Activated CD4-positive, CD25-positive, alpha-beta regulatory T cell (primary cell): ENCODE measurements at places on chromosomes 2 and 18.

DNA sequence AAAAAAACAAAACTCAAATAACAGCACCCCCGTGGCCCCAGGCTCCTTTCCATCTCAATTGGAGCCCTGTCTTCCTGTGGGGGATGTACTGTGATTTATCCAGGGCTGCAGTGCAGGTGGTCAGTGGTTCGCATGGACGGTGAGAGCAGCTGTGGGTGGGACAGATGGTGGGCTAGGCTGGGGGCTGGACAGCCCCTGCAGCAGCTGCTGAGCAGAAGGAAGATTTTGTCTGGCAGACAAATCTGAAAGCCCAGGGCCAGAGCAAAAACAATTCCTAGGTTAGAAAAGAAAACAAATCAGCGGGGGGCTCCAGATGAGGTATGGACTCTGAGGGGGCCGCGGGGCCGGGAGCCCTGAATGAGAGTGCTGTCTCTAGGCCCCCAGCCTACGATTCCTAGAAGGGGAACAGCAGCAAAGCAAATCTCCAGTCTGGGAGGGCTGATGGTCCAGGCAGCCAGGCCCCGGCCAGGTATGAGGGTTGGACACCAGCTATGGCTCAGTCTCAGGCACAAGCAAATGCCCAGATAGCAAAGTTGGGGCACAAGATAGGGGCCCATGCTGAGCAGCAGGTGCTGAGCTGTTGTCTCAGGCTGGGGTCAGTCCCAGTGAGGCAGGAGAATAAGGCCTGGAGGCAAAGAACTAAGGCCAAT is 45.4 kb downstream of the SOWAHC start:
- DNase-seq = no peak

DNA sequence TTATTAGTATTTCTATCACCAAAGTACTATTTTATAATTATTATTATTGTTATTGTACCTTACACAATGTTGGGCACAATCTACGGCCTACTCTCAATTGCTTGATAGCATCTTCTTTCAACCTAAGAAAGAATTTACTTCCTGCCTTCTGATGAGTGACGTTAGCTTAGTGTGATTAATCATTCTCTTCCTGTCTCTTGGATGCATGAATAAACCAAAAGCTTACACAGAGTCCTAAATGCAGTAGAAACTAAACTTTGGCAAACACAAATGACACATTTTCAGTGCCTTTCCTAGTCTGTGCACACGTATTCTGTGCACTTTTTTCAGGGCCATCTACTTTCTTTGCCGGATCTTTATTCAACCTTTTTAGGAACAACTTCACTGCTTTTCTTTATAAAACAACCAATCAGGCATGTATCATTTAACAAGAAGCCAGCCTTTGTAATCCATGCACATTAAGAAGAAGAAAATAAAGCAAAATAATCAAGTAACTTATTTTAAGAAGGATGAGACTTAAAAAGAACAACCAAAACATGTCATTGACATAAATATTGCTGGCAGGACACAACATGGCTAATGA is 19.1 kb downstream of the TRAK2 start:
- no peak for DNase-seq

GRCh38 chr18:37107748-37108522 is 279.0 kb downstream of the KIAA1328 start:
- DNase-seq = no peak

DNA sequence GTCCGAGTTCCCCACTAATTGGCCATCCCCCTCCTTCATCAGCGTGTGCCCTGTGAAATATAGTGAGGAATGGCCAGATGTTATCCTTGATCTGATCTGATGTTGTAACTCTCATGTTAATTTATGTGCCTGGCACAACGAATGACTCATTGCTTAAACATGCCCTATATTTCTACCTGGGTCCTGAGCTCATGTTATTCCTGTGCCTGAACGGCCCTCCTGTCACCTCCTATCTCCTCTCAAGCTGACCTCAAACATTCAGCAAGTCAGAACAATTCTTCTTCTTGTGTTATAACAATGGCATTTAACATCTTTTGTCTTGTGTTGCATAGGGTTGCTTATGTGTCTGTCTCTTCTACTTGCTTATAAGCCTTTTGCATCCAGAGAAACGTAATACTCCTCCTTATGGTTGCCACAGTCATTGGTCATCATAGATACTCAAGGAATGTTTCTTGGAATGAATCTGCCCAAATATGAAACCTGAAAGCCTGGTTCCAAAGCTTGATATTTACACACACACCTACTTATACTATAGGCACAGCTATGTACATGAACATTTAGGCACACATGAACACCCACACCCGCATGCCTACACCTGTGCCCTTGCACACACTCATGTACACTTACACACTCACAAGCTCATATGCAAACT is 80.2 kb upstream of the PHLPP1 start:
- DNase-seq = no peak

GRCh38 chr2:127577973-127578372 is 42.5 kb downstream of the MYO7B start:
- no peak for DNase-seq

DNA sequence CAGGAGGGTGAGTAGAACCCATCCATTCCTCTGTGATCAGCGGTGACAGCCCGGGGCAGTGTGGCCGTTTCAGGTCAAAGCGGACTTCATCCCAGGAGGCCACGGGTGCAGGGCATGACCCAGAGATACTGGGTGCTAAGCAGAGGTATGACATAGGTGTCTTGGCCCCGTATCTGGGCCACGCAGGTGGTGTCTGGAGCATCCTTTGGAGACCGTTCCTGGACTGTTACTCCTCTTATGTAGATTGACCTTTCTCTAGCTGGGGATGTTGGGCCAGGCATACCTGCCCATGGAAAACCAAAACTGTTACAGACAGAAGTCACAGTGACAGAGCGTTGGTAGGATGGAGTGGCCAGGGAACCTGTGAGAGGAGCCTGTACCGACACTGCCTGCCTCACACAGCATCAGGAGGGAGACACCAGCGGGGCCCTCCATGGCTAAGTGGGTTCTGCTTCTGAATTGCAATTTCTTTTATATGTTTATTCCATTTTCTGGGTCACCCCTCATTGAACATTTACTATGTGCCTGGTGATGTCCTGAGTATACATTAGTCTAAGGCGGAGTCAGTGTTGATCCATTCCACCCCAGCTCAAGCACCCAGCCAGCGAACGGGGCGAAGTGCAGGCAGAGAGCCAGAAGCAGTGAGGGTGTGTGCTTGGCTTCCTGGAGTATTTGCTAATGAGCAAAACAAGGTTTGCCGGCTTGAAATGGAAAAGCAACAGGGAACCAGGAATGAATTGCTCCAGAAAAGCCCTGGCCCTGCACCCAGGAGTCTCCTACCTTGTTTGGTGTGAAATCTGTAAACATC is 141.7 kb downstream of the SH3RF3 start:
- DNase-seq = no peak

DNA sequence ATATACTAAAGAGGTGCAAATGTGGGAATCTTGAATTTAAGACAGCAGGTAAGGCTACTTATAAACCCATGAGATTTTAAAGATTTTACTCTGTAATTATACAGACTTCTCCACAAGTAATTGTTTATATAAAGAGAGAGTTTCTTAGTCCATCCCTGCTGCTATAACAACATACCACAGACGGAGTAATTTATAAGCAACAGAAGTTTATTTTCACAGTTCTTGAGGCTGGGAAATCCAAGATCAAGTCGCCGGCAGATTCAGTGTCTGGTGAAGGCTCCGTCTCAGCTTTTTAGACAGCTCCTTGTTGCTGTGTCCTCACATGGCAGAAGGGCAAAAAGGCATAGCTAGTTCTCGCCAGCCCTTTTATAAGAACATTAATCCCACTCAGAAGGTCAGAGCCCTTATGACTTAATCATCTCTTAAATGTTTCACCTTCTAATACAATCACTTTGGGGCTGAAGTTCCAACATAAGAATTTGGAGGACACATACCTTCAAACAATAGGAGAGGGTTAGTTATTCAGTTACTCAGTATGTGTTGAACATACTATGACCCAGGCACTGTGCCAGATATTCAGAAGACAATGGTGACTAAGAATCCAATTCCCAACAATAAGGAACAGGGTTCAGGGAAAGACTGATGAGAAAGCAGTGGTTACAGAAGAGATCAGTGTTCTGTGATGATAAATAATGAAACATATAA is 466.0 kb downstream of the RIT2 start:
- DNase-seq = no peak

GRCh38 chr2:70987386-70987785 is 7.3 kb downstream of the TEX261 start:
- DNase-seq = no peak

DNA sequence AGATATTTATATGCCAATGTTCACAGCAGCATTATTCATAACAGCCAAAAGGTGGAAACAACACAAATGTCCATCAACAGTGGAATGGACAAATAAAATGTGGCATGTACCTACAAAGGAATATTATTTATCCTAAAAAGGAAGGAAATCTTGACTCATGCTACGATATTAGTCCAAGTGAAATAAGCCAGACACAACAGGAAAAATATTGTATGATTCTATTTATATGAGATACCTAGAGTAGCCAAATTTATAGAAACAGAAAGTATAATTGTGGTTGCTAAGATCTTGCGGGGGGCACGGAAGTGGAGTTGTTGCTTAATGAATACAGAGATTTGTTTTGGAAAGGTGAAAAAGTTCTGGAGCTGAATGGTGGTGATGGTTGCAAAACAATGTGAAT is 33.0 kb upstream of the CCDC150 start:
- no peak for DNase-seq

DNA sequence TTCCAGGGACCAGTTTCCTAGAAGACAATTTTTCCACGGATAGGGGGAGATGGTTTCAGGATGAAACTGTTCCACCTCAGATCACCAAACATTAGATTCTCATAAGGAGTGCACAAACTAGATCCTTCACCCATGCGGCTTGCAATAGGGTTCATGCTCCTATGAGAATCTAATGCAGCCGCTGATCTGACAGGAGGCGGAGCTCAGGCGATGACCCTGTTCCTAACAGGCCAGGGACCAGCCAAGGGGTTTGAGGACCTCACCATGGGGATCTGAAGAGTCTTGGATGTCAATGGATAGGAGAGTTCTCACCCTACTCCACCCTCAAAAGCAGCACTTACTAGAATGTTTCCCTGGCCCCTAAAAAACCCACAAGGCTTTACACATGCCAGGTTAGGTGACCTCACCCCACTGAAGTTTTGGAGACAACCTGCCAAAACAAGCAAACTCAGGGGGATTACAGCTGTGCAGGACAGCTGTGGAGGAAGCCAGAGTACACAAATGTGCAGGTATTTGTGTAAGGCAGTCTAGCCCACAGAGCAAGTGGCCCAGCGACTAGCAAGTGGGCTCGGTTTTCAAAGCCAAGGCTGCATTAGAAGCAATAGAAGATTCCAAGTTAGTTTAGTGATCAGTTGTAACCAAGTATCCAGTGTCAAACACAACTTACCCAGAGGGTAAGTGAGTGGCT is 3.9 kb downstream of the EVA1A start:
- DNase-seq = no peak

DNA sequence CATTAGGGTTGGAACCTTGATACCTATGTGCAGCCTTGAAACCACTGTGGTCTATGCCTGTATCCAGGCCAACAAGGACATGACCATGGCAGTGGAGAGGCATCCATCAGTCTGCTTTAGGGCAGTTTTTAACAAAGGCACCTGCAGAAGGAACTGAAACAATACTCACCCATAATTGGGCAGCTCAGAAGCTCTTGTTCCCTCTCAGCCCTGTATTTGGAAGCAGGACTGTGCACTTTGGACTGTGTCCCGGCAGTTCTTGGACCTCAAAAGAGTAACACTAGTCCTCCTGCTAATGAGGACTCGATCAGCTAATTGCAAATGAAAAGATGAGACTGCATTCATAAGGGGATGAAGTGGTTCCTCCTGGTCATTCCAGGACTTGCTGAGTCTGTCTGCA is 500.2 kb upstream of the TNP1 start:
- no peak for DNase-seq

- DNase-seq = no peak
These were observed 198.1 kb upstream of the NRP2 start for GRCh38 chr2:205484215-205484614.

DNA sequence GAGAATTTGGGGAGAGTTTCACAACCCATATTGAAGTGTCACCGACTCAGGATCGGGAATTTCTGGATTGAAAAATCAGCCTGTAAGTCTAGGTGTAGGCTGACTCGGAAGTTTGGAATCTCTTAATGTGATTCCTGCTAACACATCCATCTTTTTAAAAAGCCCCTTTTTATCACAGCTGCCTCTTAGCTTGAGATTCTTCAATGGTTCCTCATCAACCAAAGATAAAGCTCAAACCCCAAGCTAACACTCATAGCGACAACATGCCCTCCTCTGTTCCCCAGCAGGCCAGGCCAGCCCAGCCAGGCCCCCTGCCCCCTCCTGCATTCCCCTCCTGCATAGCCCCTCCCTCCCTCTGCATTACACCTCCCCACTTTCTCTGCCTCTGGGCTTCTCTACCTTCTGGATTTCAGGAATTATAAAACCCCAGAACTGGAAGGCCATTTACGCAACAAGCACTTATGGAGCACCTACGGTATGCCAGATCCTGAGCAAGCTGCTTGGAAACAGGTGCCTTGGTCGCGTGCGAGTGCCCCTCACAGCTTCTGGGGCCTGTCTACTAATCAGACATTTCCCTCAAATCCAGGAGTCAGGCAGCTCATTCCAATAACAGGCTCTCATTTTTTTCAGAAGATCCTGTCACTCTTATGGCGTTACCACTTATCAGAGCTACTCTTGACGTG is 63.4 kb downstream of the EMX1 start:
- DNase-seq = no peak

DNA sequence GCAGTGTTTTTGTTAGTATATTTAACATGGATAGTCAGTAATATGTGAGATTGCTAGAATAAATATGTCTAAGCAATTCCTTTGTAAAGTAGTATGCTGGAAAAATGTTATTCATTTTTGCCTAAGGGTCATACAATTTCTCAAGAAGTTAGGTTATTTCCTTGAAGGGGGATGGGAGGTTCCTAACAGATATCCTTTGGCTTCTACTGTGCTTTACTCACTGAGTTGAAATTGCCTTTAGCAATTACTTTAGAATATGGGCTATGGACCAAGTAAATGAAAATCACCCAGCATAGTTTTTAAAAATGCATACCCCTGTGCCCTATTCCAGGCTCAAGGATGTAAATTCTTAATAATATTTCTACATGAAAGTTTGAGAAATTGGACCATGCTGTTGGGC is 1386.4 kb upstream of the SLC39A10 start:
- no peak for DNase-seq

DNA sequence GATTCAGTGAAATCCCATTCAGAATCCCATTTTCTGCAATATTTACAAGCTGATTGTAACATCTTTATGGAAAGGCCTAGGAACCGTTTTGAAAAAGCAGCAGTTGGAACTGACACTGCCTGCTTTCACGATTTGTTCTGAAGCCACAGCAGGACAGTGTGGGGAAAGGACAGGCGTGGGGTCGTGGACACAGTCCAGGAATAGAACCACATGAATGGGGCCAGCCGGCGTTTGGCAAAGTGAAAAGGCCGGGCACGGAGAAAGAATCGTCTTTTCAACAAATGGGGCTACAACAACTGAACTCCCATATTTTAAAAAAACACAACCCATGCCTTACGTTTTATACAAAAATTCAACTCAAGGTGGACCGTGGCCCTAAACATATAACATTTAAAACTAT is 69.8 kb downstream of the SLC66A2 start:
- no peak for DNase-seq

DNA sequence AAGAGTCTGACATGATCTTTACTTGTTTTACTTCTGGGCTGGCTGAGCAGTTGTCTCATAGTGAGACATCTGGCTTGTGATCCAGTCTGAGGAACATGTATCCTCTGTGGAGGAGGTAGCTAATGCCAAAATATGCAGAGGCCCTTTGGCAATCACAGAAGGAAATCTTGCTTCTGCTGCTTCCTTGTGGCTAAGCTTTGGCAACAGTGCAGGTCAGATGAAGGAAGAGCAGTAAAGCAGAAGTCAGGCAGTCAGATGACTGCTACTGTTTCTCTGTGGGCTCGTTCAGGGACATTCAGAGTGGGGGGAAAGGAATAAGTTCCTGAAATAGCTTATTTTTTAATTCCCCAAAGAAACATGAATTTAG is 22.3 kb downstream of the DOK1 start:
- DNase-seq = no peak
